Ascending aorta (tissue), 2 donors: ENCODE measurements at places on chromosomes 5 and 9.
A peak's percentile ranks its signal among the peaks of the same experiment; 100 is the strongest.

DNA sequence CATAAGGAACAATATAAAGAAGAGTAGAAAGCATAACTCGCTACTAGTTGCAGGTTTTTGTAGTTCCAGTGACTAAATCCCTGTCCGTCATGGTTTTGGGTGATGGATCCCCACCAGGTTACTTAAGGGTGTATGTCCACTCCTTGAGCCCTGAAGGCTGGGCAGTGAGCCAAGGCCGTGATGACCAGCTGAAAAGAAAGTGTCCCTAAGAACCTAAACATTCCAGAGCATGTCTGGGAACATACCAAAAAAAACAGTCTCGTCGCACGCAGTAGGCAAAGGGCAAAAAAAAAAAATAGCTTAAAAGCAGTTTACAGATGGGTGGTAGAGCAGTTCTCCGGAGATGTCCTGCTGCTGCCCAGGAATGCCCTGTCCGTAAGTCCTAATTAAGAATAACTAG lies 21.4 kb upstream of the SNAPC3 start:
- no peak for DNase-seq

DNA sequence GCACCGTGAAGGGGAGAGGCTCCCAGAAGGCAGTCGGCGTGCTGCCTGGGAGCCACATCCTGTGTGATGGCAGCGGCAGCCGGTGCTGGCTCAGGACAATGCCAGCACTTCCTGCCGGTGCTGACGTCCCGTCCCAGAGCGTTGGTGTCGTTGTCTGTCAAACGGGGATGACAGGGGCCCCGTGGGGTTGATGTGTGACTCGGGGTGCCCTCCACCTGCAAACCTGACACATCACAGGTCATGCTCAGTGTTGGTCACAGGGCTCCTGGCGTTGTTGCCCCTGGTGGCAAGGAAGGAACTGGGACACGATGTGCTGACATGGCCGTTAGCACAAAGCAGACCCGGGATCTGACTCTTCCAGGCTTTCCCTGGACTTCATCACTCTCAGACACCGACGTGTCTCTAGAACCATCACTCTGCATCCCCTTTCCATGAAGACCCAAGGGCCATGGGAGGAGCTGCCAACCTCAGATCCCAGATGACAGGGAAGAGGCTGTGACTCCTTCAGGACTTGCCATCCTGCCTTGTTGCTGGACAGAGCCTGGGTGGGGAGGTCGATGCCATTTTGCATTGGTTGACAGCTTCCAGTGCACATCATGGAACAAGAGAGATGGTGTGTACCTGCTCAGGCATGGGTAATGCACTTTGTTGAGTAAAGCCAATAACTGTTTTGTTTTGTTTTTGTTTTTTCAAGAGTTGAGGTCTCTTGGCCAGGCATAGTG lies 21.5 kb downstream of the PLPP7 start:
- no peak for DNase-seq

- no peak for DNase-seq
These were observed 42.4 kb downstream of the STRBP start for GRCh38 chr9:123225995-123226394.

GRCh38 chr5:1515921-1516571 lies 7.7 kb downstream of the LPCAT1 start:
- peak; percentile 15 for DNase-seq

DNA sequence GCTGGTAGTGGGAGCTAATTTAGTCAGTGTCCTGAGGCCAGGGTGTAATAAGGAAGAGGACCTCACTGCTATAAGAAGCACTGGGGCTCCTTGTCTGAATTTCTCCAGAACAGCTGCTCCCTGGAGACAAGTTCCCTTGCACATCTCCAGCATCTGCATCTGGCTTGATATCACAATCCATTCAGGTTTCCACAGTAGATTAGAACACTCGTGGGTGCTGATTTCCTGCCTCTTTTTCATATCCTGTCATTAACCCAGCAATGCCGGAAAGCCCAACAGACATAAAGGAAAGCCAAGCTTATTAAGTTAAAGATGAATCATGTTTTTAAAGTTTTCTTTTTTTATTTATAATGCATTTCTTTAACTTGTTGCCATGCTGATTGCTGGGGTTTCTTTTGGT lies 232.3 kb upstream of the WWC1 start:
- DNase-seq: no peak
